ENCODE measurements at places on chromosomes 7 and 10.

DNA sequence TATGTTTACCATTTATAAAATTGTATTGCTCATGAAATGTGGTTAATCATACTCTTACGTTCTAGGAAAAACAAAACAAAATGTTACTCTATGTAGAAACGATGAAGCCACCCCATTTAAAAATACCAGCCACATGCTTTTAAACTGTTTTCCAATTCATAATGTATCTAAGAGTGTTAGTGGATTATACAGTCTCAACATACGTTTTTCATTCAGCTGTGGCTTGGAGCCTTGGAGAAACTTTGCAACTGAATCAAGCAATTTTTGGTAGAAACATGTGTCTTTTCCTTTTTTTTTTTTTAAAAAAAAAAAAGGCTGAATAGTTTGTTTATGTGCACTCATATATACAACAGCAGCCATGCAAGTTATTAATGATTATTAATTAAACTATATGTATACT lies 378.0 kb upstream of the SEMA3D start:
- no peak for DNase-seq

GRCh38 chr7:50650057-50650664 lies 85.0 kb upstream of the DDC start:
- no peak for DNase-seq

- no peak for DNase-seq
Observed at GRCh38 chr10:129712000-129712399, 245.0 kb downstream of the MGMT start.

GRCh38 chr7:122038904-122039303 lies 105.1 kb downstream of the AASS start:
- DNase-seq = no peak

- DNase-seq = no peak
Observed at GRCh38 chr7:50336894-50337703, 32.6 kb downstream of the IKZF1 start.

DNA sequence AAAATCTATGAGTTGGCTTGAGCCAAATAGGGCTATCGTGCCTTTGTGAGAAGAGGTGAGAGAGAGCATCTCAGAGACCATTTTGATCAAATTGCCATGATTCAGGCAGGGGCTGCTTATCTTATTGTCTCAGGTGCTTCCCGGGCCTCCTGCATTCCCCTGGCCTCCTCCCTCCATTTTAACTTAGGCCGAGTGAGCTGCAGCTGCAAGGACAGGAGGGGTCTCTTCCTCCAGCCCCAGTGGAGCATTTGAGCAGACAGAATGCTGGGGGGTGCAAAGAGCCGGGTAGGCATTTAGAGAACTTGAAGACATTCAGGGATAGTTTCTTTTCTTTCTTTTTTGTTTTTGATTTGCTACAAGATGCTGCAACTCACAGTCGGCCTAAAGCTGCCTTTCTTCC lies 59.0 kb downstream of the BUB3 start:
- no peak for DNase-seq

DNA sequence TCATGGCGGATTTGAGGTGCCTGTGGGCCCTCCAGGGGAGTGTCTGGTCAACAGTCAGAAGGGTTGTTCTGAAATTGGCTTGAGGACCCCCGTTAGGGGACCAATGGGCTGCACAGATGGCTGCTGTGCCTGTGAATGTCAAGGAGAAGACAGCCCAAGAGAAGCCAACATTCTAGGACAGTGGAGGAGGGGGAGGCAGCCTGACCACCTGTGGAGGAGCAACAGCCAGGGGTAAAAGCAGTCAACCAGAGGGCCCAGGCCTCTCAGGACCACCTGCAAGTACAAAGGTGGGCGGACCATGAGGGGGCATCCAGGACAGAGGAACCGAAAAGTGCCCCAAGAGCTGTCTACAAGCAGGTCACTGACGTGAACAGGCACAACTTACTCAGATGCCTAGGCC lies 76.6 kb downstream of the VSTM4 start:
- no peak for DNase-seq

DNA sequence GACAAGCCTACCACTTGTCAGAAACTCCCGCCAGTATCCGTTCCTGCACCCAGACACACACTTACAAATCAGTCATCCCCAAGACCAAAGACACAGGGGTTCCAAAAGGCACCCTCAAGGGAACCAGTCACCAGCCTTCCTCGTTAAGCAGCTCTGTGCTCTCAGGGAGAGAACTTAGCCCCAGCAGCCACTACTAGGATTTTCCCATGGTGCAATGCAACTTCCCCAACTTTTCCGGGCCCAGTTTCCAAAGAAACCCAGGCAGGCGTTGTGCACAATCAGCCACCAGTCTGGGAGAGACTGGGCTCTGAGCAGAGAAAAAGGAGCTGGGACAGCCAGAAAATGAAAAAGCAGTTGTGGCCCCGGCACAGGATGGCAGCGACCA lies 1.2 kb downstream of the DLG5 start:
- no peak for DNase-seq
